ENCODE measurements at places on chromosomes 11 and 22. TPM values are rescaled to one million over a fixed set of nuclear protein-coding genes. Genes with fewer than 3 reads are reported as not detected.

The FGF4 gene
- total RNA-seq = not detected

The CBLIF gene
- 17.9 TPM for total RNA-seq

The MPPED1 gene
- total RNA-seq = 0.96 TPM

The DCHS1 gene
- 54.7 TPM for total RNA-seq

The TIGD3 gene
- total RNA-seq = 3.0 TPM

The GTSE1 gene
- total RNA-seq = 24.2 TPM

The E2F8 gene
- total RNA-seq = 9.4 TPM

The SMIM35 gene
- total RNA-seq = not detected

The BACE1 gene
- 78.2 TPM for total RNA-seq

Data from progenitor cell of endocrine pancreas (in vitro differentiated cells).